ENCODE measurements at places on chromosomes 3 and 15.

DNA sequence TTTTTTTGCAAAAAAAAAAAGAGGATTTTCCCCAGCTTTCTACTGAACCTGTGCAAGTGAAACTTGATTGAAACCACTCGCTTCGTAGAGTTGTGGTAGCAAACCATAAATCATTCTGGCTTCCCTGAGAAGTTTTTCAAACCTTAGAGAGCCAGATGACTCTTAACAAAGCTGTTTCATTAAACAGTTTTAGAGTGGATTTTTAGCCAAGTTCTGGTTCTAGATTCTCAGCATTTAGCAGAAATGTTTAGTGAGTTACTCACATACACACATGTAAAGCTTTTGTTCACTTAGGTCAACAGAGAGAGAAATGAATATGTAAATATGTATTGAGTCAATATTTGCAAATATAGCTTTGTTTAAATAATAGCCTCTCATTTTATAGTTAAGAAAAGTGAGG, 18.1 kb upstream of the CCR9 start:
- DNase-seq = no peak

DNA sequence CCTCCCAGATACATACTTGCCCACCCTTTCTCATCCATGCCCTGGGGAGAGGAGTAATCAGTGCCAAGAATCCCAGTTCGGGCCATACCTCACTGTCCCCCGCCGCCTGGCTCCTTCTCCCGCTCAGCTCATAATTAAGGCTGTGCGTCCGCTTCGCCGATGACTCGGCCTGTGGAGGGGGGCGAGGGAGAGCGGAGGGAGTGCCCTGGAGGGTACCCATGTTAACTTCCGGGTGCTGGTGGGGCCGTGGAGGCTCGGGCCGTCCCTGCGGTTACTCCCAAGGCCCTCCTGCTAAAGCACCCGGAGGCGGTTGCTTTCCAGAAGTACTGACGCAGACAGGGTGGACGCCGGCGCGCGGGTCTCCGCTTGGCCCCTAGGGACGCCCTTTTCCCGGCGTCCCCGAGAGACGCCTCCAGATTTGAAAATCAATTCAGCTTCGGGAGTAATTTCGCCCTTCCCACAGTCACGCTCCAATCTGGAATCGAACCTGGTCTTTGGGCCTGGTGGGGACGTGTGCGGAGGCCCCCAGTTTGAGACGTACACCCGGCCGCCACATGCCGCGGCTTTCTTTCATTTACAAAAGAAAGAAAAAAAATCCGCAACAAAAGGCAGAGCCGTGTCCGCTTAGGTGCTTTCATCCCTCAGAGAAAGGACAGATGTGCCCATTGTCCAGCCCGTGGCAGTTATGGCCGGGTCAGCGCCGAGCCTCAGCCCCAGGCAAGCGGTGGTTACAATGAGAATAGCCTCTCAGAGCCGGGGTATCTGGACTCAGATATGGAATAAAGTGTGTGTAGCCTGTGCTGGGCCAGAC, 1.0 kb upstream of the ONECUT1 start:
- no peak for DNase-seq

GRCh38 chr3:110608566-110608965, 463.1 kb upstream of the NECTIN3 start:
- DNase-seq = no peak

DNA sequence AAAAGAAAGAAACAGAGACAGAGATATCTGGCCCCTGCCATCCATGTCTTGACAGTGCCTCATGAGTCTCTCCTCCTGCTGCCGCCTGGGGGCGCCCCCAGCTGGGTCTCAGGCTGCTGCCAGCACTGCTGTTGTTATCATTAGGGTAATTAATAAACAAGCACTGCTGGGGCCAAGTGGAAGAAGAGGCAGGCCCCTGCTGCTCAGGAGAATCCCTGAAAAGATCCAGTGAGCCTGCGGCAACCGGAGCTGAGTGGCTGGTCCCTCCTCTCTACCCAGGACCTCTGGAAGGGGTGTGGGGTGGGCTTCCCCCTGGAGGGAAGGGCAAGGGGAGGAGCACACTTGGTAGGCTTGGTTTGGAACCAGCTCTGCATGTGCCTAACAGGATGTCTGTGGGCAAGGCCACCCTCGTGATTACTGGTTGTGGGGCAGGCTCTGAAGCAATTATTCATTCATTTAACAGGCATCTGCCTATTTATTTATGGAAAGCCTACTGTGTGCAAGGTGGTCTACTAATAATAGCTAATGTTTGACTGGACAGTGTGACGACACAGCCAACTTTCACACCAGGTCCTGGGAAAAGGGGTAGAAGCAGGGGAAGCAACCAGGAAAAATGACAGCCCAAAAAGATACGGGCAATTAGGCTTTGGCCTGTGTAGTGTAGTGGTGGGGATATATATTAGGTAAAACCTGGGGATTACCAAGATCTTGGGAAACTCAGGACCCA, 1.2 kb upstream of the TYRO3 start:
- DNase-seq = no peak

GRCh38 chr3:49006408-49007067, 653 bp upstream of the WDR6 start:
- DNase-seq = no peak

GRCh38 chr15:64354688-64355344, 1.2 kb downstream of the CSNK1G1 start:
- DNase-seq = no peak

- DNase-seq = no peak
Observed at GRCh38 chr15:28020644-28021043, 78.5 kb downstream of the OCA2 start.

GRCh38 chr3:133040696-133041523, 2.7 kb downstream of the TMEM108 start:
- DNase-seq = peak; percentile 41

GRCh38 chr15:85792102-85792731, 2.5 kb downstream of the KLHL25 start:
- DNase-seq = no peak

DNA sequence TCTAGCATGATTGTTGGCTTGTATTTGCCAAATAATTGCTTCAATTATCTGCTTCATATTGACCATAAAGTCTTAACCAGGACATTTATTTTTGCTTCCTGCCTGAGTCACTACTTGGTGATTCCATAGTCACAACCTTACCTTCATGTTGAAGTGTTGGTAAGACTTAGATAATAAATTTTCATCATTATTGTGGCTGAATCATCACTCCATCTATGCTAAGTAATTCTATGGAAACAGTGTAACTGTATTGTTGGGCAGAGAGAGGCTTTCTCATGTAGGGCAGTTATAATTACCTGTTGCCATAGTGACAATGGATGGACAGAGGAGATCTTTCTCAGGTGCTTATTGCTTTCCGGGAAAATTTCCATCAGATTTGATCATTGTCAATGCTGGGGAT, 330.7 kb upstream of the LRRC3B start:
- no peak for DNase-seq

- DNase-seq = no peak
Observed at GRCh38 chr15:25248583-25249235, 190.1 kb downstream of the UBE3A start.

DNA sequence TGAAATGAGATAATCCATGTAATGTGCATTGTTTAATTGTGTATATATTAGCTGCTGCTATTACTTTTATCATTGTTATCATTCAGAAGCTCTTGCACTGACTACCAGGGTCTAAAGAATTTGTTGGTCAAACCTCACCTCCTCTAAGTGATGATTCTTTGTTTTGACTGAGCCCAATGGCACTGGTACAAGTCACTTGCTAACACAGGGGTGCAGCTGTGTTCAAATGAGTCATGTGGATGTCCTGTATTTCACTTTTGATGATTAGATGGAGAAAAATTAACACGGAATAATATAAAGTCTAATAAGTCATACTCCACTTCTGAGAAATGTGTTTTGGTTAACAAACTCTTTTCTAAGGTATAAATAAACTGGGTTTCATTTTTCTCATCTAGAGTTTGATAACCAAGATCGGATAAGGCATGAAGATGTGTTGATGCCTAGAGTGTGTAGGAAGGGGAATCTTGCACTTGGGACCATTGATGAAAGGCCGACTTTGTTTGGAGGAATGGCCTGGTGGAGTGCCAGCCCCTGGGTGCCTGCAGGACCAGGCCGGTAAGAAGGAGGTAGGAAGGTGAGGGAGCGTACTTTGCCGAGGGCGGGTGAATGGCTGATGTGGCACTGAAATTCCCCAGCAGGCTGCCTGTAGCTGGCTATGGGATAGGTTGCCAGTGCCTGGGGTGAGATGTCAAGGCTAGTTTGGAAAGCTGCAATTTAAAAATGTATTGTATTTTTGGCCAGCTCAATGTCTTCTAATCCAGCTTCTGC, 244.7 kb upstream of the ZPLD1 start:
- DNase-seq = no peak

DNA sequence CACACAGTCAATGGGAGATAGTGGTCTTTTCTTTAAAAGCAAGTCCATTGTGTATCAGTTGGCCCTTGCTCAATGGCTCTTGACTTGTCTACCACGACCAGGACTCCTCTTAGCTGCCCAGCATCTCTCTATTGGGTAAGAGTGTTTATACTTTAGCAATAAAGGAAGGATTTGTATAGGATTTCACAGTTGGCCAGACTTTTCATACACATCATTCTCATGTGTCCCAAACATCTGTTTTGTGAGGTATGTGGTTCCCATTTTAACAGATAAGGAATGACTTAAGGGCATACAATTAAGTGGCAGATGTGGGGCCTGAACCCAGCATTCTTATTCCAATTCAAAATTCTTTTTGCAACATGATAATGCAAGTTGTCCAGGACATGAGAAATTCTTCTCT, 191.5 kb downstream of the CHST2 start:
- DNase-seq = no peak

GRCh38 chr3:8768364-8769087, 887 bp downstream of the OXTR start:
- DNase-seq = no peak

DNA sequence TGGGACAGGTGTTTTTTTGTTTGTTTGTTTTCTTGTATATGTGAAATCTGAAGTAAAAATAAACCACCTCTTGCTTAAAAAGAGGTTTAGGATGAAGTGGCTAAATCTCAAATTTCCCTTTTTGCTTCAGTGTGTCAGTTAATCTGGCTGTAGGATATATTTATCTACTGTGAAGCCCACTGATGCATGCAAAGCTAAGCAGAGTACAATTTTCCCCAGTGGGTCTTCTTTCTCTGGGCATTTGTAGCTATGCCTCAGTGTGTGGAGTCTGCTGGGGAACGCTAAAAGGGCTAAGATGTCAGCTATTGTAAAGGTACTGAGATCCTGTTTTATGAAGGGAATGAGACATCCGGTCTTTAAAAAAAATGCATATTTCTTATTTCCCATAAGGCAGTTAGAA, 190.6 kb downstream of the TCF12 start:
- DNase-seq = no peak

- DNase-seq = no peak
Observed at GRCh38 chr15:43974852-43975251, 148.1 kb downstream of the WDR76 start.

- DNase-seq = peak; percentile 46
Observed at GRCh38 chr3:127277561-127277960, 10.3 kb downstream of the PRR20G start.

DNA sequence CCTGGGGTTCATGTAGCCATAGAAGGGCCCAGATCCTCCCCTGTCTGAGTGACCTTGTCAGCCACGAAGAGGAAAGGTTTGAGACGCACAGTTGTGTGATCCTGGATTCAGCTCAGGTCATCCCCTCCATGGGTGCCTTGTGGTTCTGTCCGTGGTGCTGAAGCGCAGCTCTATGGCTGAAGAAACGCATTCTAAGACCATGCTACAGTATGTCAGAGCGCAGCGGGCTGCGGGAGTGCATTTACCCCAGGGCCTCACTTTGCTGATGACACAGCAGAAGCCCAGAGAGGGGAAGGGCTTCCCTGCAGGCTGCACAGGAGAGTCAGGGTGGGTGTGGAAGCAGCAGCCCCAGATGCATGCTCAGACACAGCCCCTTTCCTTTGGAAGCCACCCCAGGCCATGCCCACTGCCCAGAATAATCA, 68.8 kb upstream of the IQSEC1 start:
- DNase-seq = peak; percentile 17

DNA sequence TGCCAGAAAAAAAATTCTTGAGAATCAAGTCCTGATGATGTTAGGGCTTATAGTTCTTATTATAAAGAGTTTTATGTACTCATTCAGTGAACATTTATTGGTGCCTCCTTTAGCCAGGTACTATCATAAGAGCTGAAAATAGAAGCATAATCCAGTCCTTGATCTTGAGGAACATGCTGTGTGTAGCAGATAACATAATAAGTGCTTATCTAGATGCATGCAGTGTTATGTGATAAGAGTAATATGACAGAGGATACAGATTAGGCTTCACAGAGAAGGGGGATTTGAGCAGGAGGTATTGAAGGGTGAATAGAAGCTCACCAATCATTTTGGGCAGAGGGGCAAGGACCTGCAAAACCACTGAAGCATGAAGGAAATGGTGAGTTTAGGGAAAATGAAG, 1.1 kb downstream of the CCR2 start:
- no peak for DNase-seq
